ENCODE measurements at places on chromosomes 6 and 20.
A peak's percentile ranks its signal among the peaks of the same experiment; 100 is the strongest.

GRCh38 chr6:31660381-31661261, at the start of gene C6orf47:
C6orf47 (minus strand) TSS chr6:31660778; CDS start chr6:31659947, 831 bp downstream.
- DNase-seq = peak; percentile 88

DNA sequence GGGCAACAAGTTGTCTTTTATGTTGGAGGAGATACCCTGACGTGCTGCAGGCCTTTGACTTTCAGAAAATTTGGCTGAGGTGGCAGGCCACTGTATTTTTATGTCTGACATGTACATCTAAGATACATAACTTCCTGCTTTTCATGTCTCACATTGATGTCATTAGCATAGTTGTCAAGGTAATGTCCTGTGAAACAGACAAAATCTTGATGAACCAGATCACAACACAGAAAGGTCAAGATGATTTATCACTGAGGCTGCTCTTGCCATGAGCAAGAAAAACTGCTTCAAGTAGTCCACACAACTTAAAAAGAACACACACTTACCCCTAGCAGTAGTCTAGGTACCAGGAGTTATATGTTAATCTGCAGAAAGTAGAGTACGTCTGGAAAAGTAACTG, 50.2 kb upstream of the GNRH2 start:
- no peak for DNase-seq

GRCh38 chr6:23091795-23092194, 522.4 kb downstream of the HDGFL1 start:
- no peak for DNase-seq

DNA sequence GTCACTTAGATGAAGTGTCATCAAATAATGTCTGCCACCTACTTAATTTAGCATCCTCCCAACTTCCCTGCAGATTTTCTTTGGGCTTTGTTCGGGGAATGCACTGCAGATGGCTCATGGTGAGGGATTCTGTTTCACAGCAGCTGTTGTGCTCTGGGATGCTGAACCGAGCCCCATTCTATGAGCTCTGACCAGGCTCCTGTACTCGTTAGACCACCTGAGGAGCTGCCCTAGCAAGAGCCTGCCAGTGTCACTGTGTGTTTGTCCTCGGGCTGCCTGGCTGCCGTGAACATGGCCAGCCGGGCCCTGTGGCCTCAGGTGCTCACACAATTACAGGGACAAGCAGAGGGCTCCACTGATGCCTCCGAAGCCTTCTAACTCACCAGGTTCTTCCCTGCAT, 238.8 kb upstream of the ECI2 start:
- DNase-seq = no peak

DNA sequence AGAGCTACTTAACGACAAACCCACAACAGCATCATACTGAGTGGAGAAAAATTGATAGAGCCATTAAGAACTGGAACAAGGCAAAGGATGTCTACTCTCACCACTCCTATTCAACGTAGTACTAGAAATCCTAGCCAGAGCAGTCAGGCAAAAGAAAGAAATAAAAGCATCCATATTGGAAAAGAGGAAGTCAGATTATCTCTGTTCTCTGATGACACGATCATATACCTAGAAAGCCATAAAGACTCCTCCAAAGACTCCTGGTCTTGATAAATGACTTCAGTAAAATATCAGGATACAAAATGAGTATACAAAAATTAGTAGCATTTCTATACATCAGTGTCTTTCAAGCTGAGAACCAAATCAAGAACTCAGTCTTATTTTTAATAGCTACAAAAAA, 17.0 kb upstream of the FHL5 start:
- no peak for DNase-seq

DNA sequence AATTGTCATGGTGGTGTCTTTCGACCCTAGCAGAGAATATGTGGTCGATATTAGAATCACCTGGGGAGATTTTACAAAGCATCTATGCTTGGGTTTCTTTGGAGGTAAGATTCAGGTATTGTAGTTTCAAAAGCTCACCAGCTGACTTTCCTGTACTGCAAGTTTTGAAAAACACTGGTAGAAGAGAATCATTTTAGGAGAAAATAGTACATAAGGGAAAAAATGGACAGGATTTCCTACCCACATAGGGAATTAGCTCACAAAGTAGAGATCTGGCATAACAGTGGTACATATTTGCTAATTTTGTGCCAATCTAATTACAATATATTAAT, 27.4 kb upstream of the ABT1 start:
- no peak for DNase-seq

GRCh38 chr6:67666177-67666964, 968.7 kb upstream of the ADGRB3 start:
- no peak for DNase-seq

- no peak for DNase-seq
Observed at GRCh38 chr6:133099573-133099972, 141.6 kb upstream of the EYA4 start.

- no peak for DNase-seq
Observed at GRCh38 chr6:96227135-96227534, 211.4 kb downstream of the FUT9 start.

DNA sequence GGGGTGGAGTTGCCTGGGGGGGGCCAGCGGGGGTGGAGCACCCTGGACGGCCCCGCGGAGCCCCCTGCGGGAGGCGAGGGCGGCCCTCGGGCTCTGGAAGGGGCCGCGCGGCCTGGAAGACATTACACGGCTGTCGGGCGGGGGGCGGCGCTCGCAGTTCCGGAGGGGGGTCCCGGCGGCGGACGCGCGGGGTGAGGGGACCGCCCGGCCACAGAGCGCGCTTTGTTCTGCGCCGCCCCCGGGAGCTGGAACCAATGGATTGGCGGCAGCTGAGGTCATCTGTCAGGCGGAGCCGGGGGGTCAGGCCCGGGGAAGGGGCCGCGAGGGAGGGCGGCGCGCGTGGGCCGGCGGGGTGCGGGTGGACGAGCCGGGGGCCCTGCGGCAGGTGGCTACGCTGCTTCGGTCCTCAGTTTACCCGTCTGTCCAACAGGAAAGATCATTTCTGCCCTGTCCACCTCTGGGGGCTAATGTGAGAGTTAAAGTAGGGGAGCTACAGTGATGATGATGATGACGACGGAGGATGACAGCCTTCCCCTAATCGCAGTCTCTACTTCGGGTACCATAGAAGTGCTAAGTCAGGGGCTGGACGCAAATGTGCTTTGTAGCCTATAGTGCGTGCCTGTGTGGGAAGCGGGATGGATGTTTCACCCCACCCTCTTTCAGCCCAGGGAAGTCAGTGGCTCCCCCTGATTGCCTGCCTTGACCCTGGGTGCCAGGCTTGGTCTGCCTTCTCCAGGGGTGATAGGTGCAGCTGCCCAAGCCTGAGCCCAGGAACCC, 10.4 kb downstream of the SRXN1 start:
- peak; percentile 44 for DNase-seq

DNA sequence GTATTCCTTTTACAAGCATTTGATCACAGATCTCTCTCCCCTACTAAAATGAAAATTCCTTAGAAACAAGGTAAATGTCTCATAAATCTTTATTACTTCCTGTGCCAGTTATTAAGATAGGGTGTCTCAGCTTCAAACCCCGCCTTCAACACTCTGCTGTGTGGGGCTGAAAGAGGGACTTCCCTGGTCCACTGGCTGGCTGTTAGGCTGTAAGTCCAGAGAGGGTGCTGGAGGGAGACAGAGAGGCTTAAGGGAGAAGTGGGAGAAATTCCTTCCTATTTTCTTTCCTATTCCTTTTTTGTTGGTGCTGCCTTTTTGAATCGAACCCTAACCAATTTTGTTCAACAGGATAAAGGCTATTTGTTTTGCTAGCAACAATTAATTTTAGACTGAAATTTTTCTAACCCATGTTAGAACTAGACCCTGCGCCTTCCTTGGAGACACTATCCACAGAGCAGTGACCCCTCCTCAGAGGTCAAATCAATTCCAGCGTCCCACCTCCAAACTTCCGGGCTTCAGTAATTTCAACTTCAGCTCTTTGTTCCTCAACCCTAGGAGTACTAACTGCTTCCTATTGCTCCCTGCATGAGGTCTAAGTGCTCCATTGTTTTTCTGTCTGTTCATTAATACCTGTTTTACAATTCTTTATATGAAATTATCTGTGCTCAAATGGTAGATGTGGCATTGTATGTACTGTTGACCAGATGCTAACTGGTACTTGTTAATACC, 207.5 kb upstream of the OPRM1 start:
- no peak for DNase-seq

DNA sequence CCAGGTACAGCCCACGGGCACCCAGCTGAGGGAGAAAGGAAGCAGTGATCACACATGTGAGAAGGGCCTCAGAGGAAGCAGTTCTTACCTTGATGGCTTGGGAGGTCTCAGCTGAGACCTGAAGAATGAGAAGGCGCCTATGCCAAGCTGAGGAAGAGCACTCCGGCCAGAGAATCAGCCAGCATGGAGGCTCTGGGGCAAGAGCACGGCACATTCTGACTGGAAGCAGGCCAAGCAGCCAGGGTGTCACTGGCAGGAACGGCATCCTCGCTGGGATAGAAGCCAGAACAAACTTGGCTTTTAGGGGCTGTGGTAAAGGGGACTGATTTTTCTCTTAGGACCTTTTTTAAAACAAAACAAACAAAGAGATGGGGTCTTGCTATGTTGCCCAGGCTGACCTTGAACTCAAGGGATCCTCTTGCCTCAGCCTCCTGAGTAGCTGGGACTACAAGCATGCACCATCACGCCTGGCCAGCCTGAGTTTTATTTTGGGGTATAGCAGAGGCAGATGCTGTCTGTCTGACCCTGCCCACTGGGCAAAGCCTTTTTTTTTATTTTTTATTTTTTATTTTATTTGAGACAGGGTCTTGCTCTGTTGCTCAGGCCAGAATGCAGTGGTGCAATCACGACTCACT, 17.6 kb downstream of the GHRH start:
- no peak for DNase-seq

DNA sequence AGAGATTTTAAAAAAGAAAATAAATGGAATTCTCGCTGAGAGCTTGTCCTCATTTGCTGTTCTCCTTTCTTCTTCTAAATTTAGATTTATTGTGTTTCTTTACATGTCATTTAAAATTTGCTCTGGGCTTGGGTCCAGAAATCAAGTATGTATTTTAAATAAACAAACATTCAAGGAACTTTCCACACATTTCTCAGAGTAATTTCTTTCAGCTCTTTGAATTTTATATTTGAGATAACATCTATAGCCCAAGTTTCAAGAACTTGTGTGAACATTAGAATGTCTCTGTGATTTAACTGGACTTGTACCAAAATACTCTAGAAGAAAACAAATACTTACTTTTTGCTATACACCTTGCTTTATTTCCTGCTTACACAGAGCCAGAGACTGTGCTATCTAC, 192.3 kb downstream of the TMEM200A start:
- DNase-seq = no peak

DNA sequence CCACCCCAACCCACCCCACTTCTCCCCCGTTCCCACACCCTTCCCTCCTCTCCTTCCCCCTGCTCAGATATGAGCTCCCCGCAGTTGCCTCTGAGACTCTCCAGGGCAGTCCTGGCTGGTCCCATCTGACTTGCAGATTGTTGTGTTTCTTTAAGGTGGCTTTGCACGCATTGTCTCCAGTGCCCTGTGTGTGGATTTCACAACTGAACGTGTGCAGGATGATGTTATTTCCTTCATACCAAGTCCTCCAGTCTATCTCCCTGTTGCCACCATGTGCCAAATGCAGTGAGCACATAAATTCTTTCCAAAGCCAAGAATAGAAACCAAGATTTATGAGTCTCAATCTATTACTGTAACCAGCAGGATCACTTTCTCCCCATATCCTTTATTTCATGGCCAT, 79.1 kb downstream of the TMEM242 start:
- DNase-seq = no peak

- DNase-seq = no peak
Observed at GRCh38 chr20:16197696-16198095, 375.6 kb downstream of the KIF16B start.

DNA sequence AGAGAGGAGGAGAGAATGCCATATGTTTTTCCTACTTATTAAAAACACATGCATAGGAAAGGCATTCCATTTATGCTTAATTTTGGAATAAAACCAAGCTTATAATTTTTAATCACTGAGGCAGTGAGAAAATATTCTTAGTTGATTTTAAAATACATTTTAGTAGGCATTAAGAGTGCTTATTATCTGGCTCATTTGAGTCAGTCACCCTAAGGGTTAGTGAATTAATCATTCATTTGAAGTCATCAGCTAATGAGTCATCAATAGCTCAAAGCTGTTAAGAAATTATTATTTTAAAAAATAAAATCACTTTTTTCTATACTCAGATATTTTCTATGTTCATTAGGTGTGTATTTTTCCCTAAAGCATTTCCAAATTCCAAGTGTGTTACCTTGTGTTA, 81.6 kb downstream of the TMEM200A start:
- DNase-seq = no peak

DNA sequence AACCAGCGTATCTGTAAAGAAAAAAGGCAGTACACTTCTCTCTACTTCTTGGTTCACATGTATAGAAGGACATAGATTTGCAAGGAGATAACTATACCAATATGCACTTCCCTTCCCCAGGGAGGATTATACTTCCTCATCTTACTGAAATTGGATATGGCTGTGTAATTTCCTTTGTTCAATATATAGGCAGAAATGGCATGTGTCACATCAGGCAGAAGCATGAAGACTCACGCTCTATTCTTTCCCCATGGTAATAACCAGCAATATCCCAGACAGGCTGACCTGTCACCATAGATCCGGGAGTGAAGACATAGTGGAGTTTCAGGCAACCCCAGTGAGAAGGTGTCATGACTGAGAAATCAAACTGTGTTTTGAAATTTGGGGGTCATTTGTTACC, 518.3 kb downstream of the KIF16B start:
- no peak for DNase-seq

DNA sequence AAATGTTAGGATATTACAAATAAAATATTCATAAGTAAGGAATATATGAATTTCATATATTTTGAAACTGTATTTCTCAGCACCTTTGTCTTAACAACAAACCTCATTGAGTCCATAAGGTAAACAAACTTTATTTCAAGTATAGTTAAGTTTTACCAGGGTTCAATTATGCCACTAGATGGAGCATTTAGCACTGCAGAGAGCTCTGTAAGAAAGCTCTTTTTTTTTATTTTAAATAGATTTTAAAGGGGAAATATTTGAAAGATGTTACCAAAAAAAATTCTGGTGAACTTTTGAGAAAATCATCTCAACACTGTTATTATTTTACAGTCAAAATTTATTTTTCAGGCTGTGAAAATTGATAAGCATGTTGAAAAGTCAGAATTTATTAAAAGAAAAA, 955.2 kb upstream of the EYS start:
- no peak for DNase-seq

DNA sequence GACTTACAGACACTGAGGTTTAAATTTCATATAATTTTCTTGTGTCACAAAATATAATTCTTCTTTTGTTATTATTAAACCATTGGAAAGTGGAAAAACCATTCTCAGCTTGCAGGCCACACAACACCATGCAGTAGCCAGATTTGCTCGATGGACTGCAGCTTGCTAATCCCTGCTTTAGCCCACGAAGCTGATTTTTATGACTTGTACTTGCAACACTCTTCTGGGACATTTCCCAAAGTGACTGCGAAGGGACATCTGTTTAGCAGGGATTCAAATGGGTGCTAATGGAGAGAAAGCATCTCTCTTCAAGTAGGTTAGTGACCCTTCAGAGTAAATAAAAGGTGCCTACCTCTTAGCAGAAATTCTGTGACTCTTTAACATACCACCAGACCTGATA, 304.6 kb upstream of the ZFP64 start:
- DNase-seq = no peak

GRCh38 chr6:18495236-18495635, 108.1 kb downstream of the RNF144B start:
- DNase-seq = no peak

GRCh38 chr6:169577974-169578373, 123.9 kb downstream of the WDR27 start:
- no peak for DNase-seq
